ENCODE measurements at places on chromosomes 13 and 19.

DNA sequence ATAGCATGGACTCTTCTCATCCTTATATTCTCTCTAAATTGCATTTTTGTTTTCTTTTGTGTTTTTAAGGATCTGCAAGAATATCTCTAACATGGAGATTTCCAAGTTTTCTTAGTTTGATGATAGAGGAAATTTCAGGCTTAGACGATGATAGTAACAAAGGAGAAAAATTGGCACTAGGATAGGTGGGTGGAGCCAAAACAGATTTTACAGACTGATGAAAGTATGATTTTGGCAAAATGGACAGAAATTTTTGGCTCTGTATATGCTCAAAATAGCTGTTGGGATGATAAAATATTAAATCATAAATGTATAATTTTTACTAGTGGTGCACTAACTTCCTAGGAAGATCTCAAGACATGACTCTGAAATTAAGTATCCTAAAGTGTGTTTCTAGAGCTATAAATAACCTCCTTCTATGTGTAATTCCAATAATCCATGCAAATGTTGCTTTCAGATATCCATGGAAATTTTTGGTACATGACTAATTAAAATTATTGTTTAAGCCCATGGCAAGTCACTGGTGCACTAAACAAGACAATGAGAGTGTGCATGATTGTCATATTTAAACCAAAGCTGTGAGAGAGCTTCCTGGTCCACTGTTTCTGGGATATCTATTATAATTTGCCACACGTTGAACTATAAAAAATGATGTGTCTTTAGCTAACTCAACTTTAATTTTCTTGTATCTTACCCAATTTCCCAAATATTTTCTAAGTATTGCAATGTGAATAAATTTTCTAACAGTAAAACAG, 55.8 kb upstream of the NBEA start:
- no peak for DNase-seq

DNA sequence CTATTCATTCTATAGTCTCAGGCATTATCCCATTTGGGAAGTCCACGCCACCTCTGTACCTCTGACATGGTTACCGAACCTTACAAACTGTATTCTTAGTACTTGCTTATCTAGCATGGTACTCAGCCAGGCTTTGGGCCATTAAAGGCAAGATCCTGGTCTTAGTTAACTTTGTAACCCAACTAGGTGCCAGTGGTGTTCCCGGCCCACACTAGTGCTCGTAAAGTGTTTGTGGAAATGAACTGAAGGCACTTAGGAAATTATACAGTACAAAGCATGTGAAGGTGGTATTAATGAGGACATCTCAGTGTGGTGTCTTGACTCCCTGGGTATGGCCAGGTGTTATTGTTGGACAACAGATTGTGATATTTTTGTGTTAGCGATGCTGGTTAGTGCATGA, 87.8 kb upstream of the RNF113B start:
- DNase-seq = no peak

DNA sequence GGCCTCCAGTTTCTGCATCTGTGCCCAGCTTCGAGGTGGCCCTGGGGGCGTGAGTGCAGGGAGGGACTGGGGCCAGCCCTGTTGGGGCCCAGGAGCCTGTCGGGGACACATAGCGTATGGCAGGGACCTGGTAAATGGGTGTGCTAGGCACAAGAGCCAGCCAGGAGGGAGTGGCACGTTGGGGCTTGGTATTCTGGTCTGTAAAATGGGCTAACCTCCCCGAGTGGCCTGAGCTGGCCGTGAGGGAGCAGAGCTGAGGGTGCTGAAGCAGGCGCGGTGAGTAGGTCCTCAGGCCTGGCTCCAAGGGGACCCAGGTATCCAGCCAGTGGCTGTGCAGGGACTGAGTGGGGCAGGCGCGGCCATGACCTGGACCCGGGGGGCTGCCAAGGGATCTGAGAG, 4.3 kb downstream of the PTOV1 start:
- DNase-seq = no peak

GRCh38 chr13:42114912-42115311, 66.5 kb downstream of the DGKH start:
- no peak for DNase-seq

All from NCI-H82 (cell line).